ENCODE measurements at places on chromosomes 11 and 22.

GRCh38 chr11:83166193-83166866, 9.4 kb downstream of the PCF11 start:
- no peak for DNase-seq

GRCh38 chr11:68049509-68050370, 10.9 kb downstream of the TCIRG1 start:
- no peak for DNase-seq

DNA sequence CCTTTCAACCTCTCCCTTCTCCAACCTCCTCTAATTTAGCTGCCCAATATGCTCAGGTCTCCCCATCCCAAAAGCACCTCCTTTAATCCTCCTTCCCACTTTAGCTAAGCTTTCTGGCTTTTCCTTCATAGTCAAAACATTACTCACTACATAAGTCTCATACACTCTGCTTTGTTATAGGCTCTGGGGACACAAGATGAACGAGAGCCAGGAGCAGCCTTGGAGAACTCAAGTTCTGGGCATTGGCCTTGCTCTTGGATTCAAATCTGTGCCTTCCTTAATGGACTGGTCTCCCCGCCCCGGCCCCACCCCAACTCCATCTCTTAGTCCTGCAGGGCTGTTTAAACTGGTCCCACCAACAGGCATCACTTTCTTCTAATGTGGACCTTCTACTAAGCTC, 11.4 kb upstream of the HPX start:
- DNase-seq = no peak

DNA sequence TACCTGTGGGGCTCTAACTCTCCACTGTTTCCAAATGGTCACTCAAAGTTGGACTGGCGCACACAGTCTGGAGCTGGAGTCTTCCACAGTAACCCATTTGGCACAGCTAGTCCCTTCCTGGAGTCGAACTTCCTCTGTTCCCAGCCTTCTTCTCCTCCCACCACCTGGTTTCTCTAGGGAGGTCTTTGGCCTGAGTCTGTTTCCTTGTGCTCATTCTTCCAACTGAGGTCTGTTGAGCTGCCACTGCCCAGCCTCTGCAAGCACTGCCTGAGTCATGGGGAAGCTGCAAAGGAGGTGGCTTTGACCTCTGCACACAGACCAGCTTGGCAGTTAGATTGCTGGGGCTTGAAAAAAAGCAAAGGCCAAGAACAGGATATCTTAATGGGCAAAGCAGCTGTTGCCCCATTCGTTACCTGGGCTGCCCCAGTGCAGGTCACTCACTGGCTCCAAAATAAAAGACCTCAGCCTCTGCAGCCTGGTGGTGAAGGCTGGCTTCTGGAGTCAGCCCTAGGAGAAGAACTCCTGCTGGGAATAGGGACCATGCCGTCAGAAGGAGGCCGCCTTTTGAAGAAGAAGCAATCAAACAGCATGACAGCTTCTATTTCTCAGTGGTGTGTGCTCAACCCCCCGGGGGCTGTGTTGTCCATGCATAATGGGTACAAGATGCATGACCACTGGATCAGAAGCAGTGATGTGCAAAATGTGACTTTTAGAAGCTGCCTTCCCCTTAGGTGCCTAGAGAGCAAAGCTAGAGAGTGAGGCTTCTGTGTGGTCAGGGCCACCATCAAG, 3.0 kb downstream of the ADAMTS15 start:
- DNase-seq = no peak

GRCh38 chr11:119100246-119100970, 1.2 kb downstream of the DPAGT1 start:
- DNase-seq = no peak

GRCh38 chr11:64186492-64187165, 658 bp downstream of the STIP1 start:
- no peak for DNase-seq

DNA sequence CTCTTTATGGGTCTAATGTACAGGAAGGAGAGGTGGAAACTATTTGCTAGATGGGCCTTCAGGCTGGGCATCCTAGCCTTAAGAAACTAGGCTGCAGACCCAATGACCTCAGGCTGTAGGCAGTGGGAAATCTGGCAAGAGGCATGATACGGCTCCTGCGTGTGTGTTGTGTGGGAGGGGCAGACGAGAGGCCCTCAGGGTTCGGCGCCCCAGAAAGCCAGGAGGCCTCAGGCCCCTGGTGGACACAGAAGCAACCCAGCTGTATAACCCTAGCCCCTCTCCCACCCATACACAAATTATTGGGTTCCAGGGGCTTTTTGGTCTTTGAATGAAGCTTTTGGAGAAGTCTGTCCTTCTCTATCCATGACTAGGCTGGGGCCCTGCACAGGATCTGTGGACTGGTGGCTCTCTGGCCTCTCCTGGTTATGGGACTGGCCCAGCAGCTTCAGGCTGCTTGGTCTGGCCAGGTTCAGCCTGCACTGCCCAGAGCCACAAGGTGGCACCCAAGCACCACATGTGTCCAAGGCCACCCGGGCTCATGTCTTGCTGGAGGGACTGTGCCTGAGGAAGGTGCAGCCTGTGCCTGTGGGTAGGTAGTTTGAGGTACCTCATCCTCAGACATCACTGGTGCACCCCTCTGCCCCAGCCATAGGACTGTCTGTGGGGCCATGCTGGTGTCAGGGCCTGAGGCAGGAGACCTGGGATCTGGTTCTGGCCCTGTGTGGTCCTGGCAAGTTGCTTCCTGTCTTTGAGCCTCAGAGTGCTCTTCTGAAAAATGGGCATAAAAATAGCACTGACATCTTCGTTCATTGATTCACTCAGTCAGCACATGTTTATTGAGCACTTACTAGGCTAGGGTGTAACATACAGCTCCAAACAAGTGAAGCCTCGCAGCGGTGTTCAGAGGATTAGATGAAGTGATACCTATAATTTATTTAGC, 87.5 kb downstream of the RRM1 start:
- DNase-seq = no peak

DNA sequence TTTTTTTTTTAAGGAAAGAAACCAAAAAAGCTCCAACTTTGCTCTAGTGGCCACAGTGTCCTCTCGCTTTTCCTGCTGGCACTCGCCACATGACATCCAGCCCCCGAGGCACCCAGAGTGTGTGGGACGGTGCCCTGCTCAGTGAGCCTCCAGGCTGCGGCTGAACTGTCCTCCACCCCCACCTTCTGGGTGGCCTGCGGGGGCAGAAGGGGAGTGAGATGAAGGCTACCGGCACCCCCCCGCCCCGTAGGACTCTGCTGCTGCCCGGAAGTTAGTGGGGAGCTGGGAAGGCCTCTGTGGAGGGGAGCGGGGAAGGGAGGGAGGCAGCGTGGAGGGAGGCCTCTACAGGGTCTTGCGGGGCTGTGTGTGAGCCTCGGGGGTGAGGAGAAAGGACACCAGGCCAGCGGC, 264.4 kb downstream of the CTTN start:
- no peak for DNase-seq

GRCh38 chr22:17265649-17266248, 46.5 kb upstream of the ADA2 start:
- no peak for DNase-seq

DNA sequence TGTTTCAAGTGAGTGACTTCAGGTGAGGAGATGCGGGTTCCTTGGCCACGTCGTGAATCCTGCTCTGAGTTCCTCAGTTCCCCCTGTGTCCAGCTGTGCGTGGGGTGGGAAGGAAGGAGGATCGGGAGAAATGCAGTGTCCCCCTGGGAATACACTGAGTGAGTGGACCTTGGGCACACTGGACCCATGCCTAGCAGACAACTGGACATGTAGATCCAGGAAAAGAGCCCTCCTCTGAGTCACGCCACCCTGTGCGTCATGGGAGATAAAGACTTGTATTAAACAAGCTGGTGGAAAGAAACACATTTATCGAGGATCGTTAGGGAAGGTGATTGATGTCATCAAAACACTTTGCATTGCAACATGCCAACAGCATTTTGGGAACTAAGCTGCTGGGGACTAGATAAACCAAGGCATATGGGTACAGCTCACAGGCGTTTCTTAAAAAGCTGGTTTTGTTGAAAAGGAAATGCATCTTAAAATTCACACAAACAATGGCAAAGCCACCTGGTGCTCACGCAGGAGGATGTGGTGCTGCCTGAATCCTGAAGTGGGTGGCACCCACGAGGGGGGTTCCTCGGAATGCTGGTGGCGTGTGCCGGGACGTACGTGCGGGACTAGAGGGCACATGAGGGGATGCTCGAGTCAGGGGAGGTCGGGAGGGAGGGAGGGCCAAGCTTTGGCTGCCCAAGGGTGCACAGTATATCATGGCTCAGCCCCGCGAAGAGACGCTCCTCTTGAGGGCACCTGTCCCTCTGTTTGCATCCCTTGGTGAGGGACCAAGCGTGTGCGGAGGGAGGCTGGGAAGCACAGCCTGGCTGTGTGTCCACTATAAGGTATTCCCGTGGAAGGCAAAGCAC, 303.5 kb downstream of the TBC1D22A start:
- no peak for DNase-seq

DNA sequence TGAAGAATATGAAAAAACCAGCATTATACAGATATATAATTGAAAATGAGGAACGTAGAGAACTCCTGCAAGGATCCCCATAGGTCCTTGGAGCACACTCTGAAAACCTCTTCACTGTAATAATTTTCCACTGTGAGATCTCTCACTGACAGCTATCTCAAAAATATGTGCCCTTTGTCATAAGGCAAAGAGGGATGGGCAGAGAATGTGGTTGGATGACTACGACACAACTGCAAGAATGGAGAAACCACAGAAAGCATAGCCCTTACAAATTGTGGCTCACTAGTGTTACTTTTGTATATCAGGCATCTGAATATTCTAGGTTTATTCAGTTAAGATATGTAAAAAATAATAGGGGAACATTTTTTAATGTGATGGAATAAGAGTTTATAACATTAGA, 7.9 kb upstream of the CTSC start:
- no peak for DNase-seq

GRCh38 chr11:3855808-3856491, 486 bp downstream of the STIM1 start:
- no peak for DNase-seq

DNA sequence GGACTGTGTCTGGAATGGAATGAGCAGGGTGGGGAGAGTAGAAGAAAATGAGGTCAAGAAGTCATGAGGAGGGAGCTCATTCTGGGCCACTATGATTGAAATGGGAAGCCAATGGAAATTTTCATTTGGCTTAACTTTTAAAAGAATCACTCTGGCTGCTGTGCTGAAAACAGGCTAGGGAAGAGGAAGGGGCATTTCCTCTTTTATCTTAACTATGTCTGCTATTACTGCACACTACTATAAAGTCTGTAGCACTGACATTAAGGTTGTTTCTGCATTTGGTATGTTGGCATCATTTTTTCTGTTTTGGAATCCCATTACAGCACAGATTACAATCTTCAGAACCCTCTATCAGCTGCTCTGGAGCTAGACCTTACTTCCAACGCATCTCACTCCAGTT, 8.2 kb downstream of the PATL1 start:
- no peak for DNase-seq

- DNase-seq = no peak
Measured at GRCh38 chr11:57356268-57356667, 18.1 kb downstream of the P2RX3 start.

- DNase-seq = no peak
Measured at GRCh38 chr11:70112017-70112434, 33.9 kb downstream of the ANO1 start.

GRCh38 chr11:15616130-15617105, 501.7 kb downstream of the INSC start:
- DNase-seq = no peak

DNA sequence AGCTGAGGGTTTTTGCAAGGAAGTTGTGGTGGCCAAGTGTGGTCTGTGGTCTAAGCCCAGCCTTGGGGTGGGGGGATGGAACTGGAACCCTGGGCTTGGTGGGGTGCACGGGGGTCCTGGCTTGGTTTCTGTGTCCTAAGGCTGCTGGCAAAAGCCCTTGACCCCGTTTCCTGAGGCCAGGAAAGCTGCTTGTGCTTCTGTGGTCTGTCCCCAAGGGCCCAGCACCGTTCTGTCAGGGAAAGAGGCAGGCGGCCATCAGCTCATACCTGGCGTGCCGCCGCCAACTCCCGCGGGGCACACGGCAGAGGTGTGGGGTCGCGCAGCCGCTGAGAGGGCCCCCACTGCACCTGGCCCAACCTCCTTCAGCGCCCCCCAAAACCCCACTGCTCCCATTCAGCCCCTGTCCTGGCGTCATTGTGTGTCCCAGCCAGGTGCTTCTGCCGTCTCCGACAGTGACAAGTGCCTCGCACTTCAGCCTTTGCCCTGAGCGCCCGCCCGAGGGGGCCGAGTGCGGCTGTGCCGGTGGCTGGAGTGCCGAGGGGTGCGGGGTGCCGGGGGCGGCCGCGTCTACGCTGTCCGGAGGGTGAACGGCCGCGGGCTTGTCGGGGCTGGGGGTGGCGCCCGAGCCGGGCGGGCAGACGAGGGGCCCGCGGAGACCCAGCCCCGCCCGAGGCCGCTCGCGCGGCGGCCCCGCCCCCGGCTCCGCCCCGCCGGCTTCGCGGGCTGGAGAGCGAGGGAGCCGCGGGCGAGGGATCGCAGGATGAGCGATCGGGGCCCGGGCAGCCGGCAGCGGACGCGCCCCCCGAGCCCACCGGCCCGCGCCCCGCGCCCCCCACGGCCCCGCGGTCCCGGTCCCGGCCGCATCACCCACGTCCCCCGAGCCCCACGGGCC, at the start of gene CNIH2:
CNIH2 (plus strand) TSS at position 705 of the 892 bp plus-strand sequence. CDS start 282 bp downstream, outside the sequence.
- no peak for DNase-seq

- no peak for DNase-seq
Measured at GRCh38 chr11:87545858-87546257, 508.1 kb downstream of the TMEM135 start.

DNA sequence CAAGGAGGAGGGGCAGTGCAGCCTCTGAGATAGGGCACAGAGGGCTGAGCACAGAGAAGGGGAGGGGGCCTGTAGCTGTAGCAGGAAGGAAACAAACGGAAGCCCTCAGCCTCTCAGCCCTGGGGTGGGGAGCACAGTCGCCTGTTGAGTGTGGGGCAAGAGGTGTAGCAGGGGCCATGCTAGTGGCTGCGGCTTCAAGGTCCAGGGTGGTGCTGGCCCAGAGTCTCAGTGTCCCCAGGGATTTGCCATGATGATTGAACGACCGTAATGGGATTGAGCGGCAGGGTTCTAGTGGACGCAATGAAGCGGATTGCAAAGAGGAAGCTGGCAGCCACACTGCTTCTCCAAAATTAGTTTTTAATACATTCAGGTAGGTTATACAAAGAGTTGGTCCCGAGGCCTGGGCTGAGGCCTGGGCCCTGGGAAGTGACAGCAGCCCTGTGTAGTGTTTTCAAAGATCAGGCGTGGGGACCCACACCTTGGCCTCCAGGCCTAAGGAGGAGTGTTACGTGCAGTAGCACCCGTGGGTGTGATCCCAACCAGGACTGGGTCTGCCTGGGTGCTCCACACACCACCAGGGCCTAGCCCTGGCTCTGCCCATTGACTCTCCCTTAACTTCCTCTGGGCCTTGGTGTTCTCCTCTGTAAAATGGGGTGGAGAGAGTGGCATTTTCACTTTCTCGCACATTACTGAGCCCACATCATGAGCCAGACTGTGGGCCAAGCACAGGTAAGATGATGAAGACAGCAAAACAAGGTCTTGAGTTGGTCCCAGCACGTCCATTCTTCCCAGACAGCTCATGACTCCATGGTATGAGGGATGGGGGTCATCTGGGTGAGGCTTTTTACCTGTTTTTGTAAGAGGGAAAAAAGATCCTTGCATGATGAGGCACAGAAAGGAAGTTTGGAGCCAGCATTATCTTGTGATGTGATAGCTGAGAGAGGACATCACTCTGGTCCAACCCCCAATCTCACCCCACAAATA, 13.1 kb downstream of the LRRC32 start:
- DNase-seq = no peak
